G401 (cell line): ENCODE measurements at places on chromosomes 2 and 18. TPM values are rescaled to one million over a fixed set of nuclear protein-coding genes. Genes with fewer than 3 reads are reported as not detected.

The SERPINB11 gene
- not detected in 2 replicates for total RNA-seq

The SP9 gene
- total RNA-seq = not detected in 2 replicates

The KCNK3 gene
- total RNA-seq = not detected in 2 replicates

The CNDP1 gene
- total RNA-seq = not detected in 2 replicates

The SRBD1 gene
- total RNA-seq = 5.6 and 16.5 TPM in 2 replicates

The NPHP1 gene
- total RNA-seq = 6.2 and 12.2 TPM in 2 replicates

The RAB27B gene
- not detected in 2 replicates for total RNA-seq

The TSPYL6 gene
- not detected in 2 replicates for total RNA-seq

The RGPD3 gene
- total RNA-seq = 0.81 and 1.3 TPM in 2 replicates

The POTEC gene
- not detected in 2 replicates for total RNA-seq

The EN1 gene
- total RNA-seq = not detected in 2 replicates

The SCLY gene
- total RNA-seq = 42.8 and 52.0 TPM in 2 replicates

The OST4 gene
- 339 and 392 TPM in 2 replicates for total RNA-seq

The SPC25 gene
- total RNA-seq = 19.0 and 32.4 TPM in 2 replicates

The CABYR gene
- total RNA-seq = 0.41 TPM in 1 of 2 replicates, not detected in the other

The PIGN gene
- total RNA-seq = 23.1 and 30.8 TPM in 2 replicates

The C2orf72 gene
- 9.3 and 27.9 TPM in 2 replicates for total RNA-seq

The ACVR1C gene
- not detected in 2 replicates for total RNA-seq

The SULT1C4 gene
- total RNA-seq = not detected in 2 replicates

The SERPINB4 gene
- total RNA-seq = not detected in 2 replicates
